ENCODE measurements at places on chromosomes 11 and 22. TPM values are rescaled to one million over a fixed set of nuclear protein-coding genes. Genes with fewer than 3 reads are reported as not detected.
A peak's percentile ranks its signal among the peaks of the same experiment; 100 is the strongest.

The TRIM48 gene
- total RNA-seq, result not detected

The CALCB gene
- total RNA-seq, result 0.29 TPM

The HPX gene
- total RNA-seq, result 1.0 TPM

The SMIM35 gene
- not detected for total RNA-seq

The RFPL1 gene
- total RNA-seq, result not detected

The C22orf42 gene
- total RNA-seq, result not detected

The UBQLNL gene
- 0.06 TPM for total RNA-seq

The TMEM132A gene
- 287 TPM for total RNA-seq

The RFPL3 gene
- total RNA-seq, result not detected

The LINC01488 gene
- total RNA-seq, result not detected

The KIF18A gene
- 20.5 TPM for total RNA-seq

- peak; percentile 89 for DNase-seq
These were observed 226.7 kb upstream of the PDGFD start for GRCh38 chr11:104390651-104391050.

DNA sequence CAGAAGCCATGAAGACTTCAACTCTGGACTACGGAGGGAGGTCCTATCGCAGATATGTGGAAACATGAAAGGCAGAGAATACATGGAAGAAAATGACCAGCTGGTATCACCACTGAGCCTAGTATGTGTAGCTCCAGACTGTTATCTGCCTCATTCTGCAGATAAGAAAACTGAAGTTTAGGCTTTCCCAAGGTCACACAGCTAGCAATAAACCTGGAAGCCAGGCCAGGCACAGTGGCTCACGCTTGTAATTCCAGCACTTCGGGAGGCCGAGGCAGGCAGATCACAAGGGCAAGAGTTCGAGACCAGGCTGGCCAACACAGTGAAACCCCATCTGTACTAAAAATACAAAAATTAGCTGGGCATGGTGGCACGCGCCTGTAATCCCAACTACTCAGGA lies 15.6 kb upstream of the VWCE start:
- DNase-seq, result no peak

DNA sequence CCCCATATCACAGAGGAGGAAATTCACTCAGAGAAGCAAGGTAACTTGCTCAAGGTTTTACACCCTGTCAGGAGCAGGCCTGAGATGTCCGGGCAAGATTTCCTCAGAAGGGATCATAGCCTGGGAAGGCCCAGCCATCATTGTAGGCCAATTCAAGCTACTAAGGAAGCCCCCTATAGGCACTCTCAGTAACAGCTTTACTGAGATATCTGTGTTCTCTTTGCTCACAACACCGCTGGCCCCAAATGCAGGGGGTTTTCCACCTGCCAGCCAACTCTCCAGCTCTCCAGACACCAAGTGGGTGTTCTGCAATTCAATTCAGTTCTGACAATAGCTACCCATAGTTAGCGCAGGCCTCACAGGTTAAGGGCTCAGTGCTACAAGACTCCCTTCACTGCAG lies 84.0 kb downstream of the SLC36A4 start:
- DNase-seq, result no peak

- DNase-seq, result no peak
These were observed at the start of gene PLAAT3 for GRCh38 chr11:63614136-63614671. Gene PLAAT3, minus strand, starts transcription at chr11:63614433. Its CDS starts 419 bp downstream, at chr11:63614014.

- no peak for DNase-seq
These were observed 268.4 kb downstream of the NELL1 start for GRCh38 chr11:20937826-20938225.

DNA sequence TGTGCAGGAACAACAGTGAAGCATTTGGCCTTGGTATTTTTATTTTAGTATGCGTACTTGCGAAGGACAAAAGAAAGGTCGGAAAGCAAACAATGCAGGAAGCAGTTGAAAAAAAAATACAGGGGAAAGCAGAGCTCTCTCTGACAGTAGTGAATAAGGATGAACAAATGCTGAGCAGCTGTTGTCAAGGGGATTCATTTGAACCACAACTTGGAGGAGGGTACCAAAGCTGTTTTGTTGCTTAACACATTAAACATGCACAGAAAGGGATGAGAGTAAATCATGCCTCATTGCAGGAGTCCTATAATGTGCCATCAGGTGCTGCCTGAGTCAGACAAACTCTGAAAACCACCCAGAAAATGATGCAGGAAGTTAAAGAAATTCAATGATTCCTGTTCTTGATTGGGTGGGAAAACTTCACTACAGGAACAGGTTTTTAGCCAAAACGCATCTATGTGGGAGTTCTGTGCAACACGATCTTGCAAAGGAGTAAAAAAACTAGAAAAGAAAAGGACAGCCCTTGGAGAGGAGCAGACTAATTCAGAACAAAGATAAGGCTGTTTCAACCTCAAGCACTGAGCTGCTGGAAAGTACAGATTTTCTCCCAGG lies 2113.5 kb downstream of the LRRC4C start:
- DNase-seq, result no peak

- no peak for DNase-seq
These were observed 38.6 kb upstream of the PANX2 start for GRCh38 chr22:50131894-50132293.

DNA sequence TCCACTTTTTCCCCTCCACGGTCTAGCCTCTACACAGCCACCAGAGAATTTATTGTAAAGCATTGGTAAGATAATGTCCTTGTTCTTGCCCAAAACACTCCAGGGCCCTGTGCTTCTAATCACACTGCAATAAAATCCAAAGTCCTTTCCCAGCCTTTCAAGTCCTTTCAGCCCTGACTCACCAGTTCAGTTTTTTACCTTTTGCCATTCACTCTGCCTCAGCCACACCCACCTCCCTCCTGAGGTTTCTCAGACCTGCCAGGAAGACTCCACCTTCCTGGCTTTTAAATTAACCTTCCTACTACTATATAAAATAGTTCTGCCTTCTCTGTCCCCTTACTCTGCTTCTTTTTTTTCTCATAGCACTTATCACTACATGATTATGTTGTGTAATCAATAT lies 91.0 kb upstream of the ARHGAP32 start:
- DNase-seq, result no peak

- no peak for DNase-seq
These were observed 9.0 kb upstream of the RRM1 start for GRCh38 chr11:4085575-4085974.

GRCh38 chr11:105670811-105671210 lies 60.9 kb downstream of the GRIA4 start:
- DNase-seq, result peak; percentile 19

- no peak for DNase-seq
These were observed 208.3 kb downstream of the CEP164 start for GRCh38 chr11:117535850-117536411.

GRCh38 chr11:118744046-118744445 lies 46.9 kb downstream of the DDX6 start:
- no peak for DNase-seq

DNA sequence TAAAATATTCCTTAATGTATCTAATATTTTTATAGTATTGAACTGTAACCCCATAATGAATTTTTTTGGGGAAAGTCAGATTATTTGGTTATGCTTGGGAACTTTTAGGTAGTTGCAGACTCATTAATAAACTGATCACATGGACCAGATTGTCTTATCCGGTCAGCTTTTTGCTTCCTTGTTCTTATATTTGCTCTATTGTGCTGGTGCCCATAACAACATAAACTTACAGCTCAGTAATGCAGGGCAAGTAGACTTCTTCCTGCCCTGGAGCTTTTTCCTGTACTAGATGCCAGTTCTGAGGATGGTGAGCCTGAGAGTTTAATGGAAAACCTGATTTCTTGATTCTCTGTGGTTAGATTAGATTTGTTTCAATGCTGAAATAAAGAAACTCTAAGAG lies 53.2 kb downstream of the MTMR3 start:
- DNase-seq, result no peak

GRCh38 chr22:27748349-27748748 lies 53.2 kb downstream of the MN1 start:
- no peak for DNase-seq

DNA sequence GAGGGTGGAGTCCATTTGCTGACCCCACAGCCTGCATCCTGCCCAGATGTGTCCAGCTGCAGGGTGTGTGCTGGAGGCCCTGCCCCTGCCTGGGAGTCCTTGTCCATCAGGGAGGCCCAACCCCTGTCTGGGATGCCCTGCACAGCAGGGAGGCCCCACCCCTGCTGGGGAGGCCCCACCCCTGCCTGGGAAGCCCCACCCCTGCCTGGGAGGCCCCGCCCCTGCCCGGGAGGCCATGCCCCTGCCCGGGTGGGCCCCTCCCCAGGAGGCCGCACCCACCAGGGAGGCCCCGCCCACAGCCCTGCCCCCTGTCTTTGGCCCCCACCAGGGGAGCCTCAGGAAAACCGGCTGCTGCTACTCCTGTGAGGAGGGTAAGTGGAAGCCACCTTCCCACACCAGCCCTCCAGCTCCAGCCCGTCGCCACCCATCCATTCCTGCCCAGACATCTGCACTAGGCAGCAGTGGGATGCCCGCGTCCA lies 37.2 kb downstream of the MUC5B start:
- DNase-seq, result no peak

Measured in epithelial cell of proximal tubule (primary cell).